Amygdala (tissue), 56 donors: ENCODE measurements at places on chromosomes 5 and 9.

DNA sequence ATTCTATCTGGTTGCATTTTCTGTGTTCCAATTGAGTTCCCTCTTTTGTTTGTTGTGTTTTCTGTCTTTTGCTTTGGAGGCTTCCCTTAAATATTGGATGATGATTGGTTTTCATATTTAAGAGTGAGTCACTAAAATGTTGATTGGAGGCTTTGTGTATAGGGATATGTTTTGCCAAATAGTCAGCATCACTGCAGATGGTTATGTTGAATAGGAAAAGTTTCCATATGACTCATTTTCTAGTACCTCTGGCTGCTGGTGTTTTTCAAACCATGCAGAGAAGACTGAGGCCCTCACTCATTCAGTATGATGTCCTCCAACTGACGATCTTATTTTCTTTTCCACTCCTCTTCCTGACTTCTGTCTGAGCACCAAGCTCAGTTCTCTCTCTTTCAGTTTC lies 1290.0 kb downstream of the EFNA5 start:
- no peak for DNase-seq

- DNase-seq = no peak
These were observed 9.7 kb upstream of the IPPK start for GRCh38 chr9:92679413-92680165.

DNA sequence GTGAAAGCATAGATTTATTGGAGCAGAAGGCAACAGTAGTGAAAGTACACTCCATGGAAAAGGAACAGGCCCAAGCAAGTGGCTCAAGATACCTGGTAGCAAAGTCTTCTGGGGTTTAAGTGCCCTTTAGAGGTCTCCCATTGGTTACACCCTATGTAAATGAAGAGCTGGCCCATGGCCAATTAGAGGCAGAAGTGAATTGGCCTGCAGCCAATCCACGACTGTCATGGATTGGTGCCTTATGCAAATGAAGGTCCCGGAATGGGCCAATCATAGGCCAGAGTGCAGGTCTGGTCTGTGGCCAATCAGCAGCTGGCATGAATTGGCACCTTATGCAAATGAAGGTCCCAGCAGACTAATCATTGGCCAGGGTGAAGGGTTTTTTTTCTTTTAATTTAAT lies 64.2 kb upstream of the PCSK5 start:
- DNase-seq = no peak

- DNase-seq = no peak
These were observed 1774.7 kb upstream of the ACO1 start for GRCh38 chr9:30609713-30610112.

- DNase-seq = no peak
These were observed 47.8 kb downstream of the ERGIC1 start for GRCh38 chr5:172881691-172882370.

DNA sequence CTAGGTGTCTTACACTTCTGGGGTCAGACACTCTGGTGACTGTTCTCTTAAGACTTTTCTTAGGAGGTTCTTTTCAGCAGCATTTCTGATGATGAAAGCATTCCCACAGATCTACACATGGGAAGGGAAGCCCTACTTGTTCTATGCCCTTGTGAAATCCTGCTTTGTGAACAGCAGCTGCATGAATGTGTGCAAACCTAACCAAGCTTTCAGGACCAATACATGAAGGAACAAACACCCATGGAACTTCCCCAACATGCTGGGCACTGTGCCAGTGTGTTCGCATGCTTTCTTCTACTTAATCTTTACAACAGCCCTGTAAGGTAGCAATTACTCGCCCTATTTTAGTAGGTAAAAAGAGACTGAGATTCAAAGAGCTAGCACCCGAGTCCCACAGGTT lies 439.9 kb upstream of the KLF4 start:
- DNase-seq = no peak

DNA sequence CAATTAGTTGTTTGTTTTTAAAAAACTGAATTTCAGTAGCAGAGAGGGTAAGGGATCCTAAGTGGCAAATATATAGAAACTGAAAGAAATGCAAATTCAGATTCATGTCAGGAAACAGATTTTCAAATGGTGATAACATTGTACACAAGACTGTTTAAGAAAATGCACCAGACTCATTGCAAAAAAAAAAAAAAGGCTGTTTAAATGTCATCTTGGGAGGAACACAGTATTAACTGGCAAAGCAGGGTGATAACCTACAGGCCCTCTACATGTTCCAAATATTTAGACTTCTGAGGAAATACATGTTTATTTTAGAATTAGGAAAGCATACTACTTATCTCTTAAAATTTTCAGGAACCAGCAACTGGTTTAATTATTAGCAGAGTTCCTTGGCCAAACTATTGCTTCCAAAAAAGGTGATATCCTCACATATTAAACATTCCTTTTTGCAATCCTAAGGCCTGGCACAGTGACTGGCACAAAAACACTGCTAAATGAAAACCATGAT lies 114.5 kb downstream of the TSSK1B start:
- no peak for DNase-seq

DNA sequence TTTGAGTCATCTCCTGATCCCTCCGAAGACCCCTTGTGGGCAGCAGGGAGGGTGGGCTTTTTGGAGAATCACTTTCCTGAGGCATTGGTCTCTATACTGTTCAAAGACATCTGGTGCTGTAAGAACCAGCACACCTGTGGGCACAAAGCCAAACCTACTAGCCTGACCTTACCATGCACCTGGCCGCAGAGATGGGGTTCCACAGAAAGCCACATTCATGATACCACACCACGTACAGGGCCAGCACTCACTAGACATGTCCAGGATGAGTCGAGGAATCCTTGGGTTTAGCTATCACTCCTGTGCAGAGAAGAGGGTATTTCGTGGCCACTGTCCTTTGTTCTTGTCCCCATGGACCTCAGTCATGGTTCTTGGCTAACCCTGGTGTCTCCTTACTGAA lies 203.4 kb downstream of the CACNA1B start:
- DNase-seq = no peak

DNA sequence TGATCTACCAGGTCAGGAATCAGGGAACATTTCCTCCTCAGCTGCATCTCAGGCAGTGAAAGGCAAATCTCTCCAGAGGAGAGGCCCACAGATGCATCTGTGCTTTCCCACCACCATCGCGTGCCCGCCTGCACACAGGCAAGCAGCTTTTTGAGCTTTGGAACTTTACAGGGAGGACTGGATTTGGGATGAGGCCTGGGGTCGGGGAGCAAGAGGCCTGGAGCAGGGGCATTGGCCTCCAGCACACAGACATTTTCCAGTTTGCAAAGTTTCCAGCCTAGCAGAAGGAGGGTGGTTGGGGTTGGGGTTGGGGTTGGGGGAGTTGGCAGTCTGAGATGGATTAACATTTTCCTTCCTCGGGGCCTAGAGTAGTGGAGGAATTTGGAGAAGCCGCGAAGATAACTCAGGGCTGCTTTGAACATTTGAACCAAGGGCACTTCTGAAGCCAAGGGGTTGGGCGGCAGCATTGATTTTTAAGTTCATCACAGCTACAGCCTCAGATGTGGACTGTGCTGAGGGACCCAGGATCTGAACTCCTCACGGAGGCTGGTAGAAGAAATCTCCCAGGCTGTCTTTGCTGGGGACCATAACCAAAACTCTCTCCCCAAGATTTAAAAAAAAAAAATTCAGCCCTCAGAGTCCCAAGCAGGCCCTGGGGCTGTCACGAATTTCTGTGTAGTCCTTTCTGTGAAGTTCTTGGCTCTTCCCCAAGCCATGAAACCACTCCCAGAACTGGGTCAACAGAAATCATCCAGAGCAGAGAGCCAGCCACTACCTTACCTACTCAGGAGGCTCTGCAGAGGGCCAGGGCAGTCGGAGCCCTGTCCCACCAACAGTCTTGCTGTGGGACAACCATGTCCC lies 25.6 kb downstream of the C5orf15 start:
- no peak for DNase-seq

DNA sequence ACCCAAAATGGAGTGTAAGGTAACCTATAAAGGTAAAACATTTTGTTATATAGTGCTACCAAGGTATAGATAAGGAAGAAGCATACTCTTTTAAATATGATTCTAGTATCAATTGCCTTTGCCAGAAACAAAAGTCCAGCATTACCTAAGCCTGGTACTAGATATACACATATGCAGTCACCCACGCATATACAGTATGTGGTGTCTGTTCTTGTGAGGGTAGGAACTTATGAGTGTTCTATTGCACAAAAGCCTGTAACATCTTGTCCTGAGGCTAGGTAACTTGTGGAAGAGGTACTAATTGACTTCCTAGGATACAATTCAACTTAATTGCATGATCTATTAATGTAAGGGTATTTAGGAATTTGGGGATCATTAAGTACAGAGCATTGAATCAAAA lies 31.3 kb upstream of the IFNE start:
- no peak for DNase-seq

DNA sequence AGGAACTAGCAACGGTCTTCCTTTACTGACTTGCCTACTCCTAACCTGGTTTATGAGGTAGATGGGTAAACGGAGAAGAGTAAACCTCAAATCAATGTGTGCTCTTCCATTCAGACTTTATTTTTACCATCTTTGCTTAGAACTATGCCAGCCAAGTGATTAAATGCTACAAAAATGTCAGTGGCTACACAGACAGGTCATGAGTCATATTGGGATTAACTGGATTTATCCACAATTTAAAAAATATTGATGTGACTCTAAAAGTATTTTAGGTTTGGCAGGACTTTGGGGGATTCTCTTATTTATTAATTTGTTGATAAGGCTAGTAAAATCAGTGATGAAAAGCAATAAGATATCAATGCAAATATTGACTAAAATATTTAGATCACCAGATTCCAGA lies 275.0 kb downstream of the PLK2 start:
- no peak for DNase-seq

DNA sequence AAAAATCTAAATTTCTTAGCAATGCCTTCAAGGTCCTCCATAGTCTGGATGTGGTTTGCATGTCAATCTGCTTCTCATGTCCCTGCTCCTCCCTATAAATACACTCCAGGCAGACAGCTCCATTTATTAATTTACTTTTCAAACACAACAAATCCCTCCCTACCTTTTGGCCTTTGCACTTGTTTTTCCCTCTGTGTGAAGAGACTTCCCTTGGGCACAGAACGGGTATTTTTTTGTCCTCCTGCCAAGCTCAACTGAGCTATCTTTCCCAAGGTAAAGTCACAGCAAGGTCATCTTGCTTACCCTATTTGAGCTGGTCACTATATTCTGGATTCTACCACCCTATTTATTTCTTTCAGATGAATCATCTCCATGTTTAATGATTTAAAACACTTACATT lies 159.6 kb upstream of the ANKH start:
- DNase-seq = no peak

GRCh38 chr9:6639622-6640021 lies 5.9 kb downstream of the GLDC start:
- no peak for DNase-seq

DNA sequence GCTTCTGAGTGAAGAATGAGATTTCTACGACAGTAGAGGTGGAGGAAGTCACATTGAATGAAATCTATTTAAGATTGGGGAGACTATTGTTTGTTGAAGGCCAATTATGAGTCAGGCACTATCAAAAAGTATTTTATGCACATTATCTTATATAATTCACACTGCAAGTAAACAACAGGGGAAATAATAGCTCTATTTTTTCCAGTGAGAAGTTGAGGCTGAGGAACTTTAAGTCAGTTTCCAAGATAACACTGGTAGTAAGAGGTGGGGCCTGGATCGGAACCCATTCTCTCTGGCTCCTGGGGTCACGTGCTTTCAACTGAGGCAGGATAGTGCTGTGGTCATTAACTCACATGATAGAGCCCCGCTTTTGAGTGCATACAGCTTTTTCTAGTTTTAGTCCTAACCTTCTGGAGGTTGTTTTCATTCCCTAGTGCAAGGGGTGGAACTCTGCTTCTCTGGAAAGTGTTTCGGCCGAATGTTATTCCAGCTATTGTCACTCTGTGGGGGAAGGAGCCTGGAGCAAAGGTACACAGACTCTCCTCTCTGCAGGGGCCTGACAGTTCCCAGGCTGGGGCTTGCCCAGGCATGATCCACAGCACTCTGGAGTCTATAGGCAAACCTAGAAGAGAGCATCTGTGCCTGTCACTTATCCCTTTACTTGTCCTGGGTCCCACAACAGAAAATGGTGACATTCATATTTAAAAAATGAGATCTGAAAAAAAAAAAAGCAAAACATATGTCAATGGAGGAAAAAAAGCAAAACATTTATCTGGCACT lies 352.4 kb upstream of the ACTBL2 start:
- DNase-seq = no peak

GRCh38 chr9:113887436-113887835 lies 11.3 kb downstream of the ZNF618 start:
- no peak for DNase-seq

GRCh38 chr9:112787978-112788377 lies 37.4 kb downstream of the SNX30 start:
- no peak for DNase-seq

- peak; percentile 47 for DNase-seq
These were observed 22.3 kb downstream of the FAM78A start for GRCh38 chr9:131253891-131254491.

DNA sequence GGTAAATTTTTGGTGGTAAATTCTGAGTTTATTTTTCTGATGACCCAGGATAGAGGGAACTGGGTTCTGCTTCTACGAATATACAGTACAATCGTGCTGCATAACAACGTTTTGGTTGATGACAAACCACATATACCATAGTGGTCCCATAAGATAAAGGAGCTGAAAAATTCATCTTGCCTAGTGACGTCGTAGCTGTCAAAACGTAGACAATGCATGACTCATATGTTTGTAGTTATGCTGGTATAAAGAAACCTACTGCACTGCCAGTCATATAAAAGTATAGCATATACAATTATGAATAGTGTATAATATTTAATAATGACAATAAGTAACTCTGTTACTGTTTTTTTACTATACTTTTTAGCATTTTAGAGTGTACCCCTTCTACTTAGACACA lies 244.0 kb downstream of the GAS1 start:
- DNase-seq = no peak

GRCh38 chr5:78985116-78985724 lies at the start of gene ARSB:
Gene ARSB, minus strand, starts transcription at chr5:78985310. Its CDS starts 62 bp downstream, at chr5:78985248.
- DNase-seq = peak; percentile 61

- peak; percentile 69 for DNase-seq
These were observed 31.8 kb downstream of the SEC61B start for GRCh38 chr9:99253772-99254431.

GRCh38 chr9:20355022-20355421 lies 267.3 kb downstream of the MLLT3 start:
- DNase-seq = no peak

- DNase-seq = no peak
These were observed 211.6 kb upstream of the TMEM161B start for GRCh38 chr5:88480245-88480644.

- DNase-seq = no peak
These were observed 85.5 kb upstream of the MARCHF11 start for GRCh38 chr5:16265141-16265540.

GRCh38 chr5:150065346-150065745 lies 21.0 kb downstream of the CSF1R start:
- no peak for DNase-seq

- DNase-seq = no peak
These were observed 235.7 kb upstream of the TNC start for GRCh38 chr9:115353681-115354080.
